ENCODE measurements at places on chromosomes 4 and X.

DNA sequence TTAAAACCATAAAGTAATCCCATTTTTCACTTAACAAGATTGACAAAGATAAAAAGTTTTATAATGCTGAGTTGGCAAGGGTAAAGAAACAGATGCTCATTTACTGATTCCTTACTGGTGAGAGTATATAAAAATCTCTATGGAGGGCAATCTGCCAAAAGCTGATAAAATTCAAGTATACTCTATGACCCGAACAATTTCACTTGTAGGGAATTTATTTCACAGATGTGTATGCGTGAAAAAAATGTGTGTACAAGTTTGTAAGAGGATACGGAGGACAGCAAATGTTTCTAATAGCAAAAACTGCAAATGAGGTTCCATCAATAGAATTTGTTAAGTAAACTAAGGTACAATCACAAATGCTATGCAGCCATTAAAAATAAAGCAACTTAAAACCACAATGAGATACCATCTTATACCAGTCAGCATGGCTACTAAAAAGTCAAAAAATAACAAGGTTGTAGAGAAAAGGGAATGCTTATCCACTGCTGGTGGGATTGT is 23.4 kb downstream of the DHX15 start:
- DNase-seq: no peak

- DNase-seq: no peak
Observed at GRCh38 chr4:970046-970745, 3.2 kb downstream of the DGKQ start.

- DNase-seq: no peak
Observed at GRCh38 chrX:22126327-22126726, 94.2 kb downstream of the PHEX start.

DNA sequence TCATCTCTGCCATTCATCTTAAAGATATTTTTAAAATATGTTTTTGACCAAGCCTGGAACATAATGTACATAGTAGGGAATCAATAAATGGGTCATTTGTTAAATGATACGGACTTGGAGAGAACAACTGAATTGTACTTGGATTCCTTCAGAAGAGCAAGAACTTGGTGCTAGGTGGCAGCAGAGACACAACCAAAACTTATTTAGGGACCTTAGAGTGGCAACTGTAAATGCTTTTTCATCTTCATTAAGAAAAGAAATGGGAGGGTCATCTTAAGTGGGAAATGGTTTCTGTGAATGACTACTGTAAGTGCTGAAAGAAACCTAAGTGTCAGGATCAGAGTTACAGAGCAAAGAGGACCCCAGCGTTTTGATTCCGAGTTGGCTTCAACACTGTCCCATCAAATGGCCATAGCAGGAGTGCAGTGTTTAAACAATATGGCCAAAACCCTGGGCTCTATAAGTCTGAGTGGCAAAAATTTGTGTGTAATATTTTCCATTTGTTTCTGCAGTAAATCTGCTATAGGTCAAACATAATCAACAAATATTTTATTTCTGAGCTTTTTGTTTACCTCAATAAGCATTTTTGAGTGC is 213.6 kb downstream of the PALLD start:
- peak; percentile 37 for DNase-seq

DNA sequence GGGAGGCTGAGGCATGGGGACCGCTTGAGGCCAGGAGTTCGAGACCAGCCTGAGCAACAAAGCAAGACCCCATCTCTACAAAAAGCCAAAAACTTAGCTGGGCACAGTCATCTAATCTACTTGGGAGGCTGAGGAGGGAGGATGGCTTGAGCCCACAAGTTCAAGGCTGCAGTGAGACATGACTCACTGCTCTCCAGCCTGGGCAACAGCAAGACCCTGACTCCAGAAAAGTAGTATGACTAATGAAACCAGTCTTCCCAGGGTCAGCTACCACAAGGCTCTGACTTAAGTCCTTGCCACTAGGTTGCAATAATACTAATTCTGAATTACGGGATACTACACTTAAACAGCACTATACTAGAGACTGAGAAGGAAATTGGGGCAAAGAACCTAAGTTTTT is 33.1 kb downstream of the ERVMER34-1 start:
- no peak for DNase-seq

DNA sequence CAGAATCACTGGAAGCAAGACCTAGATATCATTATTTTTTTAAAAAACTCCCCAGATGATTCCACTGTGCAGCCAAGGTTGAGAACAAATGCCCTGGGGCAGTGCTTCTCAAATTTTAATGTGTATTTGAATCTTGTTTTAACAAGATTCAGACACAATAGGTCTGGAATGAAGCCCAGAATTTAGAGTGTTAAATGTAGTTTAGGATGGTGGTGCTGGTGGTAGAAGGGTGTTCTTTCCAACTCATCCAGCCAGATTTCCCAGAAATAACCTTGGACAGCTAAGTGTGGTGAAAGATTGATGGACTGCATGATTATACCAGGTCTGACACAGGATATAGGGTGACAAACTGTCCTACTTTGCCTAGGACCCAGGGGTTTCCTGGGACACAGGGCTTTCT is 120.1 kb upstream of the MED14 start:
- DNase-seq: no peak

- DNase-seq: no peak
Observed at GRCh38 chrX:136674270-136674985, 26.5 kb downstream of the CD40LG start.

- DNase-seq: no peak
Observed at GRCh38 chrX:45664727-45665290, 464.1 kb upstream of the DIPK2B start.

GRCh38 chr4:4791299-4792111 is 68.0 kb upstream of the MSX1 start:
- DNase-seq: no peak

DNA sequence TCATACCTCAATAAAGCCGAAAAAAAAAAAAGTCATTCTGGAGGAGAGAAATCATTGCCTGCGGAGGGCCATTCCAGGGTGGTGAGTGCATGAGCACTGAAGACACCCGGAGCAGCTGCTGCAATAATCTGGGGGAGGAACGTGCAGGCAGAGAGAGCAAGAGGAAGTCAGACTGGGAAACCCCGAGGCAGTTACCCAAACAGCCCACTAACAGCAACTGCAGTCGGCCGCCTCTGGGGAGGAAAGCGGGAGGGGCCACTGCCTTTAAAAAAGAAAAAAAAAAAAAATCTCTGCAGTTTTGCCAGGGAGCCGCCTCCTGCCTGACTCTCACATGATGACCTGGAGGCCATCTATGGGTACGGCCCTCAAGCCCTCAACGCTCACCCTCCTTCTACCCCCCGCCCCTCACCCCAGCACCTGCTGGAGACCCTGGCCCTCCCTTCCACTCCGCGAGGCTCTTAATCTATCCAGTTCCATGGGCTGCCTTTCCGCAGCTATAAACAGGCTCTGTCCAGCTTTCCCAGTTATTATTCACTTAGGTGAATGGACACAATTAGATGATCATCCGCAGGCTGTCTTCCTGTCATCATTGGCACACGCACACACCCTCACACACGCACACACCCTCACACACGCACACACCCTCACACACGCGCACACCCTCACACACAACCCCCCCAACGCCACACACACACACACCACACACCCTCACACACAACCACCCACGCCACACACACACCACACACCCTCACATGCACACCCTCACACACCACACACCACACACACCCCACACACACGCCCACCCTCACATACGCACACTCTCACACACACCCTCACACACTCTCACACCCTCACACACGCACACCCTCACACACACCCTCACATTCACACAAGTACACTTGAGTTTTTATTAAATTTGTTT is 3.4 kb upstream of the AVPR2 start:
- DNase-seq: peak; percentile 80

DNA sequence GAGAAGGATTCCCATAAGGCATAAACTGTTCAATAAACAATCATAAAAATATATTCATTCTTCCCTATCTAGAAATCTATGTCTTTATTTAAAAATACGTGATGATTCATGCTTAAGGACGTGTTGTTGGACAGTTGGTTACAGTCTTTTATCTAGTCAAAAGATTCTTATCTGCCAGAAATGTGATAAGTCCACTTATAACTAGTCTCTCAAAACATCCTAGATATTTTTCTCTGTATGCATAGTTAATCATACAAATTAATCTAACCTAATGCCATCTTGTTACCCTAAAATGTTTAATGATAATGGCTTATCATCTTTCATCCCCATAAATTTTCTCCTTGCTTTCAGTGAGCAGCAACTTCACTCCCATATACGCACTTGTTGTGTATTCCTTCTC is 89.0 kb downstream of the SLC39A8 start:
- DNase-seq: no peak

GRCh38 chrX:2498781-2499302 is 1.9 kb downstream of the DHRSX start:
- no peak for DNase-seq

GRCh38 chrX:45716750-45717149 is 516.1 kb upstream of the DIPK2B start:
- no peak for DNase-seq

DNA sequence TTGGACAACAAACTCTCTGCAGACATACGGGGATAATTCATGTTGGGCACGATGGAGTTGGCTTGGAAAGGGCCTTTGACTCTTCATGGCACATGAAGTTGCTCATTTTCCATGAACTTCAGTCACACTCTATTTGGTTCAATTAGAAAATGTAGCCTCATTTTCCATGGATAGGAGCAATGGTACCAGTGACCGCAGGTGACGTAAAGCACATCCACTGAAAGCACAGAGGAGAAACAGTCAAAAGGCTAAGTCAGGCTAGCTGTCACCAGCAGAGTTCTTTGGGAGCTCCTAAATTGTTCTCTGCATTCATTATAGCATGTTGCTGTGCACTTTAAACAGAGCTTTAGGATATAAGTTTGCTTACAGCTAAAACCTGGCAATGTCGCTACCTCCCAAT is 39.9 kb upstream of the MAP3K15 start:
- DNase-seq: no peak

- no peak for DNase-seq
Observed at GRCh38 chr4:147550626-147551246, 66.5 kb upstream of the TMEM184C start.

DNA sequence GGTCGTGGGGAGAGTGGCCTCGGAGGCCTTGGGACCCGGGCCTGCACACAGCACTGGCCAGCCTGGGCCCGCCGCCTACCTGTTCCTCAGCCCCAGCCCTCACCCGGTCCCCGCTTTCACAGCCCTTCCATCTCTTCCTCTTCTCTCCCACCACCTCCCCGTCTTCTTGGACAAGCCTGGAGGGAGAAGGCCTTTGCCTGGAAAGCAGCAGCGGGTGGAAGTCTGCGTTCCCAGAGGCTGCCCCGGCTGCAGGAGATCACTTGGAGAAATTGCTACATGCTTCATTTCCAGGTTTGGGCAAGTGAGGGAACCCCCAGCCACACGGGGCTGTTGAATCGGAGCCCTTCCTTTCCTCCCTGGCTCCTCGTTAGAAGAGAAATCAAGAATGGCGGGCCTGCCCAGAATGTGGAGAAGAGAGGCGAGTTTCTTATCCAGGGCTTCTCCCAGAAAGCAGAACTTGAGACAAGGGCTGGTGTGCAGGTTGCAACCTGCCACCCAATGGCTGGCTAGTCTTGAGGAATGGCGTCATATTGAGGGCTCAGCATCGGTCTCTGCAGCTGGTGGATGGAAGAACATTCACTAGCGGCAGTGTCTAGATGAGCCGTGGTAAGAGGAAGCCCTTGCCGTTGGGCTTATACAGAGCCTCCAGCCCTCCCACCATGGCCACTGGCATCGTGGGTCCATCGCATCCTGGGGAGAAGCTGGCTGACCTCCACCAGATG is 1.2 kb upstream of the PDZD4 start:
- DNase-seq: no peak

DNA sequence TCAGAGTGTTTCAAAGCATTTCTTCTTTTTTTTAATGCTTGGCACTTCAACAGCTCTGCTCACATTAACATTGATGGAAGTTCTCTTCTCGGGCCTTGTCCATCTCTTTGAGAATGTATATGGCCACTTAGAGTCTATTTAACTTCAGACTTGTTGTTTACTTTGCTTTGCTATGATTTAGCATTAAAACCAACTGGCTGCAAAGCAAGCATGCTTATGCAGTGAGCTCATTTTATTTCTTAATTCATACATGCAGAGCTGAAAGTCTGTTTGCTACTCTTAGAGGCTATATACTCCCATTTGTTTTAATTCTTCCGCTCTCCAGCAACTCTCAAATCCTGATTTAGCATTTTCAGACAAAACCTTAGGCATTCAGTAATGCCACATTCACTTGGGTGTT is 107.6 kb upstream of the PACRGL start:
- DNase-seq: no peak

- peak; percentile 52 for DNase-seq
Observed at GRCh38 chr4:48698029-48698971, 81.8 kb downstream of the FRYL start.

DNA sequence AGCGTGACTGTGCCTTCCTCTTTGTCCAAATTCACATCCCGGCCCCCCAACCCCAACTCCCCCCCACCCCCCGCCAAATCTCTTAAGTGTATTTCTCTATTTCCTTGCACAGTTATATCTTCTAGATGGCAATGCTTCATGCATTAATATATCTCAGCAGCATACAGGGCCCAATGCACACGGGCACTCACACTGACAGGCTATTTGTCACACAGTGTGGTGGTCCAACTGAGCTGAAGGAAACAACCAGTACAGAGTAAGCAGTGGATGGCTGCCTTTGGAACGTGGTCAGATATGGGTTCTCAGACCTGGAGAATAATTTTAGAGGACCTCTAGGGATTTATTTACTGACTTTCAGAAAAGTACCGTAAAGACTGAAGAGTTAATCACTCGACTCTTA is 681 bp downstream of the EXOC1 start:
- no peak for DNase-seq

DNA sequence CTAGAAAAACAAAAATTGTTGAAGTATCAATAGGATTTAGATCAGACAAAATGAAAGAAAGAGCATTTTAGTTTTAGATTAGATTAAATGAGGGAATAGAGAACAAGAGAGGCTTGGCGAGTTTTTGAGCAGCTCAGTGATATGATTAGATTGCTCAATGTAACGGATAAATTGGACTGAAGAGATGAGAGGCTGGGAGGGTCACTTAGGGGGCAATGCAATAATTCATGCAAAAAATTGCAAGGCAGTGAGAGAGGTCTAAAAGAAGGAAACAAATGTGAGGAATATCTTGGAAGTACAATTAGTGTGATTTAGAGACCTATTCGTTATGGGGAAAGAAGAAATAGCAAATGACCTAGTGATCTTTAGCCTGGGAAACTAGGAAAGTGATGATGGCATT is 50.3 kb upstream of the BMP3 start:
- no peak for DNase-seq

GRCh38 chr4:179110356-179110755 is 1668.1 kb upstream of the AGA start:
- DNase-seq: peak; percentile 3

DNA sequence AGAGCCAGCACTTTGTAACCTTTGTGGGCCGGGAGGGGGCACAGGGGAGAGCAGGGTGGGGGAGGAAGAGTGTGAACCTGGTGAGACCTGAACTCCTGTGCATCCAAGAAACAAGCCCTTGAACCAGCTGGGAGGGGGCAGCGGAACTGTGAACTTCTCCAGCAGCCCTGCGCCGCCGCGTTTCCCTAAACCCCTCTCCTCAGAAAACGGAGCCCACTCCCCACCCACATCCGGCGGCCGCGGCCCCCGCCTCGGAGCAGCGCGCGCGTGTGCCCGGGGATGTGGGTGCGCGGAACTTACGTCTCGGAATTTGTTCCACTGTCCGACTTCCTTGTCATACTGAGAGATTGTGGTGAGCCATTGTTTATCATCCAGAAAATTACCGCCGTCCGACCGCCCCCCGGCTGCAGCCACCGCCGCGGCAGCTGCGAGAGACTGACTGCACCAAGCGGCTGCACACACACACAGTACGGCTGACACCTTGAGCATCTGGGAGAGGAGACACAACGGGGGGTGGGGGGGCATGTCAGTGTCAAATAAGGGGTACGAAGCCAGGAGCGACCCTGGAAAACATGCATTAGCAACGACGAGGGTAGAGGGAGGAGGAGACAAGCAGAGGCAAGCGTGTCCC is 494 bp downstream of the SPOCK3 start:
- DNase-seq: no peak

Measured in SW480 (cell line).